Stimulated activated naive CD8-positive, alpha-beta T cell treated with anti-CD3 and anti-CD28 coated beads, Interleukin-15, amount 100 ng/mL, for 72 hours (primary cell): ENCODE measurements at places on chromosomes 4 and X.

DNA sequence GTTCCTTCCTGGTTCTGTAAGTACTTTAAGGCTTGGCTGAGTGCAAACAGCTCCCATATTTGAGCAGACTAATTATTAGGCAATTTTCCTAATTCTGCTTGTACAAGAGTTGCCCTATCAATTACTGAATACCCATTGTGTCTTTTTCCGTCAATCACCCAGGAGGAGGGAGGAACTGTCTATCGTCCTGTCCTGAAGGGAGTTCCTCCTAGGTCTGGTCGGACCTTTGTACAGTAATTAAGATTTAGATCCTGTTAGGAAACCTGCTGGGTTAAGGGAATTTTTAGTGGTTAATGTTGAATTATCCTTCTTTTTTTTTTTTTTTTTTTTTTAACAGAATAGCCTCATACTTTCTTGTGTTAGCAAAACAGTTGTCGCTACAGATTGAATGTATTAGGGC, 130.1 kb downstream of the KDM6A start:
- no peak for DNase-seq

DNA sequence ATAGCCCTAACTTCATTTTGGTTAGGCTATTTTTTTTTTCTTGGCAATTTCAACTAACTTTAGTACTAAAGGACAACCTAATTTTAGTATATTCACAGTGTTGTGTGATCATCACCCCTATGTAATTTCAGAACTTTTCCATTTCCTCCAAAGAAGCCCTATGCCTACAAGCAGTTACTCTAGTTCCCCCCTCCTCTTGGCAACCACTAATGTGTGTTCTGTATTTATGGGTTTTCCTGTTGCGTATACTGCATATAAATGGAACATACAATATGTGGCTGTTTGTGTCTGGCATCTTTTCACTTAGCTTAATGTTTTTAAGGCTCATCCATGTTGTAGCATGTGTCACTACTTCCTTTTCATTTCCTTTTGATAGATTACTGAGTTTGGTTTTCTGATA, 57.6 kb downstream of the N4BP2 start:
- no peak for DNase-seq

- DNase-seq, result no peak
Measured at GRCh38 chr4:55364691-55365344, 18.8 kb downstream of the SRD5A3 start.

- DNase-seq, result no peak
Measured at GRCh38 chr4:8437281-8437680, 3.2 kb downstream of the ACOX3 start.

DNA sequence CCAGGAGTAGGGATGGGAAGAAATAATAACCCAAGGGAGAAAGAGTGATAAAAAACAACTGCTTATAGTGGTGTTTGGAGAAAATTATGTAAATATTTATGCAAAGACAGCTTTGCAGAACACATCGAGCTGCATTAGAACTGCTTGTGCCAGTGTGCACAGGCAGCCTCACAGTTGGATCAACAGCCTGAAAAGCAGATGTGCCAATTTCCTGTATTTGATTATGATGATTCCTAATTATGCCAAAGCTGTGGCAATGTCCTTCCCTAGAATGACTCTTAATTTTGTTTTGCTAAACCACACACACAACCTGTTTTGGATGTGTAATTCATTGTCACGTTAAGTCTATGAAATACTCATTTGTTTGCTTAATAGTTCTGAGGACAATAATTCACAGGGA, 30.6 kb upstream of the ANTXR2 start:
- no peak for DNase-seq

GRCh38 chr4:42483426-42484379, 86.4 kb downstream of the SHISA3 start:
- DNase-seq, result no peak
